ENCODE measurements at places on chromosomes 6 and 20.
A peak's percentile ranks its signal among the peaks of the same experiment; 100 is the strongest.

DNA sequence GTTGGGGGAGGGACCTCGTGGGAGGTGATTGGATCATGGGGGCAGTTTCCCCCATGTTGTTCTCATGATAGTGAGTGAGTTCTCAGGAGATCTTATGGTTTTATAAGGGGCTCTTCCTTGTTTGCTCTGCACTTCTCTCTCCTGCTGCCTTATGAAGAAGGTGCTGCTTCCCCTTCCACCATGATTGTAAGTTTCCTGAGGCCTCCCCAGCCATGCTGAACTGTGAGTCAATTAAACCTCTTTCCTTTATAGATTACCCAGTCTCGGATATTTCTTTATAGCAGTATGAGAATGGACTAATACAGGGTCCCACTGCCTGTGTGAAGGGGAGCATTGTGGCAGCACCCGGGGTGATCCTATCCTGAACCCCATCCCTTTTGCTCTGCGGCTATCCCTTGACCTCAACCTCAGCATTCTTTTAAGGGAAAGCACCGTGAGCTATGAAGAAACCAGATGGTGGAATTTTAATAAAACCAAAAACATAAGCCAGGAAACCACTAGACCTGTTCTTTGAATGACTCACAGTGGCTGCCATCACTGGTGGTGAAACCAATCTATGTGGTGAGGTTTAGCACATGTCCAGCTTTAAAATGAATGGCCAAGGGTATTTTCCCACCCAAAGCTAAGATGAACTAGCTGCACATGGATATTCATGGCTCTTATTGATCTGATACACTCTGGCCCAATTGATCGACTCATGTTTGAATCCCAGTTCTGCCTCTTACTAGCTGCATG is 62.2 kb downstream of the ZDHHC14 start:
- no peak for DNase-seq

DNA sequence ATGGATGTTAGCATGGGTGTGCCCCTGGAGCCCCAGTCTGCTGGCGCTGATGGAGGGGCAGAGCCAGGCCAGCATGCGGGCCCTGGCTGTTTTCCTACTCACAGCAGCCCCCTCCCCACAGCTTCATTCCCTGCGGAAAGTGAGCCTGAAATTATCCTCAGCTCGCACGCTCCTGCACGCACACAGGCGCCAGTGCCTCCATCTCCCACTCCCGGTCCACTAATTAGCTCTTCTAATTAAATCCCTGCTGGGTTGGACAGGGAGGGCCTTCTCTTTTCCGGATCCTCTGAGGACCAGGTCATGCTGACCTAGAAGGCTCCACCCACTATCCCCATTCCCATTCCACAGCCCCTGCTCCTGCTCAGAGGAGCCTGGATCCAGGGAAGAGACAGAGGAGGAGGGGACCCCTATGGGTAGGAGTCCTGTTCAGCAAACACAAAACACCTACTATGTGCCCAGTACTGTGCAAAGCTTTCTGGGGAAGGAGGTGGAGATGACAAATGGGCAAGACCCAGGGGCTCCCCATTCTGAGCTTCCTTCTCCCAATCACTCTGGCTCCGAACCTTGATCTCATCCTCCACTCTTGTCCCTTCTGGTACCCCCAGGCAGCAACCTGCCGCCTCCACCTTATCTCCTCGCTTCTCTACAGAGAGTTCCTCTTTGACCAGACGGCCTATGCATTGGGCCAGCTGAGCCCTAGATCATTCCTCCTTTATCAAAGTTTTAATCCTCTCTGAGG is 70.2 kb upstream of the CCDC167 start:
- no peak for DNase-seq

DNA sequence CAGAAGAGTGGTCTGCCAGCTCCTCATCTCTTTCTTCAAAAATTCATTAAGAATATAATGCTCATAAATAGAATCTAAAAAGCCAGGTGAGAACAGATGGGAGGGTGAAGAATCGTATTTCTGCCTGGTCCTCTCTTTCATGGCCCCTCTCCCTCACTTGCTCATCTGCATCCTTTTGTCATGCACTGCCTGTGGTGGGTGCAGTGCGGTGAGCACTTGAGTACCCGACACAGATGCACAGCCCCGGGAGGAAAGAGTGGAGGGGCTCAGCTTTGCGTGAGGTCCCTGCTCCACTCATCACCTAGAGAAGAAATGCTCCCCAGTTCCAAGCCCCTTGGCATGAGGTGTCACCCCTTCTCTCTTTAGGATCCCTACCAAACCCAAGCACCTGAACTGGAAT is 58.1 kb upstream of the GLP1R start:
- no peak for DNase-seq

GRCh38 chr6:138832182-138832581 is 36.3 kb downstream of the ECT2L start:
- no peak for DNase-seq

GRCh38 chr6:12348530-12349511 is 58.7 kb downstream of the EDN1 start:
- no peak for DNase-seq

DNA sequence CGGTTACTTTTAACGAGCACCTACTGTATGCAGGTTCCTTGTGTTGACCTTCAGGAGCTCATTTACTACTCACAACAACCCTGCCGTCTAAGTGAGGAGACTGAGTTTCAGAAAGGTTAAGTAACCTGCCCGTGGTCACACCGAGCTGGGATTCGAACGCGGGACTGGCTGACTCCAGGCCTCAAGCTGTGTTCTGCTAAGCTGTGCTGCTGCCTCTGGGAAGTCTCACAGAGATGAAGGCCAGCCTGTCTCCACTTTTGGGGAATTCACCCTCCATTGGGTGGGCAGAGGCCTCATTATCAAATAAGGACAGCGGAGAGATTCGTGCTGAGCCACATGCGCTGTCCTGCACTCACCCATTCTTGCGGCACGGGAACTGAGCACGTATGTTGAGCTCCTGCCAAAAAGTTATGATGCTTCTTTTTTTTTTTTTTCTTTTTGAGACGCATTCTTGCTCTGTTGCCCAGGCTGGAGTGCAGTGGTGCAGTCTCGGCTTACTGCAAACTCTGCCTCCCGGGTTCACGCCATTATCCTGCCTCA is 25.9 kb upstream of the MYT1 start:
- DNase-seq: no peak

DNA sequence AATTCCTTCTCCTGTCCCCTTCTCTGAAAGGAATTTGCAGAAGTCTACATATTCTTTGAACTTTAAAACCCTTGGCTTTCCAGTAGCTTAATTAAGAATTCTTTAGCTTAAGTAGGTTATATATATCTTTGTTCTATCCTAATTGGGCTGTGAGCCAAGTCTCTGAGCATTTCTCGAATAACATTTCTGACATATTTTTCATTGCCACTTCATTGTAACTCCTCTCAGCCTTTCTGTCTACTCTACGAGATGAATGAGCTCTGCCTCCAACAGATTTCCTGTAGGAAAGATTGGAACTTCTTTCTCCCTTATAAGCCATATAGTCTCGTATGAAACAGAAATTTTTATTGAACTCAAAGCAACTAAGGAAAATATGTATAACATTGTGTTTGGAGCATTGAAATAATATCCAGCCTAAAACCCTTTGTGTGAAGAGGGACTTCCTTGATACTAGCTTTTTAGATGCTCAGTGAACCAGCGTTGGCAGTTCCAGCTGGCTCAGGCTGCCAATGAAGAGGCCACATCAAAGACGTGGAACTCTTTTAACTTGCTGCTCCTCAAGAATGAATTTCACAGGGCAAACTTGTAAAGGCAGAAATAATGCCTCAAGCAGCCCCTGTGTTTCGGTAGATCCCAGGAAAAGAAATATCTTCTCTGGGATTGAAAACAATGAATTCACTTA is 87.7 kb upstream of the NOX3 start:
- no peak for DNase-seq

DNA sequence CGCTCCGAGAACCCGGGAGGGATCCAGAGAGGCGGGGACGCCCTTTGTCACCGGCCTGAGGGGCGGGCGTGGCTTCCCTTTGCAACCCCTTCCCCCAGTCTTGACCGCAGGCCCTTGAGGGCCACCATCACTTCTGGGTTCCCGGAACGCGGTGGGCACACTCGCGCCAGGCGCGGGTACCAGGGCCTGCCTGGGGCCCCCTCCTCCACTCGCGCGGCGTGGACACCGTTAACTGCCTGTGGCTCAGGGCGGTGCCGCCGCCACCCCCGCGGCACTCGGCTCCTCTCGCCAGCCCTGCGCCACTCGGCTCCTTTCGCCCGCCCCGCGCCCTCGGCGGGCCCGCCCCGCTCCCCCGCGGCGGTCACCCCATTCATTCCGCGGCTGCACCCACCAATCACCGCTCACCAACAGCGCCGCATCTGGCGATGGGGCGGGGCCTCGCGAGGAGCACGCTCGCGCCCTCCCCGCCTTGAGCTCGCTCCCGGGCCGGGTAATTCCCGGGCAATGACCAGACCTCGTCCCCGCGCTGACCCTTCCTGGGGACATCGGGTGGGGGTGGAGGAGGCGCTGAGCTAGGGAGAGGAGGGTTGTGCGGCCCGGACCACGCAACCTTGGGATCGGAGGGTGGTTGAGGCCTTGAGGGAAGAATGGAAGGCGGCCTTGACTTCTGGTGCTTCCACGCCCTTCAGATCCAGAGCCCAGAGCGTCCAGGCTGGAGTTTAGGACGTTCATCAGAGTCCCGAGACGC is 10.5 kb upstream of the ELOVL5 start:
- peak; percentile 85 for DNase-seq

DNA sequence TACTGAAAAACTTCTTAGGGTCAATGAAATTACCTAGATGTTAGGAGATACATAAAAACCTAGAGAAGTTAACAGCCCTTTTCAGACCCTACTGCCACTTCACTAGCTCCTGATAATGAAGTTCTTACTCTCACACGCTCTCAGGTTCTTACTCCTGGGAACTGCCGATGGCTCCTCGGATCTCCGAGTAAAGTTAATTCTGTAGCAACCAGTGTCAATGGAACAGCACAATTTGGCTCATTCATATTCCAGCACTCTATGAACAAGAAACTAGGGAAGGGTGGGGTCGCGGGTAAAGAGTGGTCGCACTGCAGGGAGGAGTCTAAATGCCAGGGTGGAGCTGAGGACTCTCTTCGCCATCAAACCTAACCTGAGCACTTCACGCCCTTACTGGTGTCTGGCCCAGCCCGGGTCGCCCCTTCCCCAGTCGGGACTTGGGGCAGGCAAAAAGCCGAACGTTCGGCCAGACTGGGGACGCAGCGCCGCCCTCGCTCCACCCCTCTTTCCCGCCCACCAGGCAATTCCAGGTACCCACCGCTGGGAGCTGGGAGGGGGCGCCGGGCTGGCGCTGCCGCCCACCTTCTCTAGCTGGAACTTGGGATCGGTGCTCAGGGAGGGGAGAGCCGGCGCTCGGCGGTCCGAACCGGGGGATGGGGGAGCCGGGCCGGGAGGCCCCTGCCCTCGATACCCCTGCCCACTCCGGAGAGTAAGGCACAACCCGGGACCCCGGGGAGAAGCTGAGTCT is 744 bp downstream of the RAB23 start:
- DNase-seq: no peak

All from NCI-H2107 (cell line).